ENCODE measurements at places on chromosomes 11 and 22. TPM values are rescaled to one million over a fixed set of nuclear protein-coding genes. Genes with fewer than 3 reads are reported as not detected.

- DNase-seq, result no peak
Observed at GRCh38 chr11:132977241-132977640, 555.1 kb downstream of the OPCML start.

DNA sequence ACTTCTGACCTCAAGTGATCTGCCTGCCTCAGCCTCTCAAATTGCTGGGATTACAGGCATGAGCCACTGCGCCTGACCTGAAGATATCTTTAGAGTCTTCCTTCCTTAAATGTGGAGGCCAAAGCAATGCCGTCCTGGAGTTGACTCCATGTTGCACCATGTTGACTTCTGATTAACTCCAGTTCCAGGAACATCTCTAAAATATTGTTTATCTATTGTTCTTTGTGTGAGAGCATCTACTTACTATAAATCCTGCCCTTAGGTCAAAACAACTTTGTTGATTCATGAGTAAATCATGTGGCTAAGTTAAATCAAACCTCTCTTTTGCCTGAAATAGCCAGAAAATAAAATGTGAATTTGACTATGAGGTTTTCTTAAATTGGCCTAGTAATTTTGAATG, 56.6 kb upstream of the CAPRIN1 start:
- peak; percentile 35 for DNase-seq

Gene OR56A1
- total RNA-seq, result not detected

DNA sequence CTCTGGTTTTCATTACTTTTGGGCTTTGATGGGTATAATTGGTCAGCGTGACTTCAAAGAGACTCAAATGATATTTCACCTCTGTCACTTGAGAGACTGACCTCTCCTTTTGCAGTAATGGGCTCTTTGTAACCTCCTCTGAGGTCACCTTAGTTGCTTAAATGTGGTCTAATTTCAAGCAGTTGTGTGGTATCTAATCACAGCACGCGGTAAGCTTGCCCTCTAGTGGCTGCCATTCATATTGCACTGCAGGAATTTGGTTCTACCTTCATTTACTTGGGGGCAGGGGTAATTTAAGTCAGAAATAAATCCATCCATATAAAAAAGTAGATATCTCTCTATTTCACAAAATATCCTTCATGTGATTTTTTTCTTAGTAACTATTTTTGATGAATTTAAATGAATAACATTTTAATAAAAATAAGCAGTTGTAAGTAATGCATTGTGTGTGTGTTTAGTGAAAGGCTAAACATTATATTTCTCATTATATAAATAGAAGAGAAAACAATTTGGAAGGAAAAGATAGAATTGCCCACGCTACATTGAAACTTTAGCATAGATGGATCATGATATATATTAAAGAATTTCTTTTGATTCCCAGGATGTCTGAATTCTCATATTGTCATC, 55.0 kb upstream of the ANO3 start:
- peak; percentile 78 for DNase-seq

Gene CHRM1
- 0.16 TPM for total RNA-seq

GRCh38 chr22:39818094-39818493, 75.5 kb downstream of the ENTHD1 start:
- peak; percentile 19 for DNase-seq

Gene FBLN1
- total RNA-seq, result 10.1 TPM

- DNase-seq, result peak; percentile 71
Observed at GRCh38 chr11:20337526-20338154, 25.9 kb upstream of the HTATIP2 start.

Gene TPCN2
- total RNA-seq, result 28.7 TPM

DNA sequence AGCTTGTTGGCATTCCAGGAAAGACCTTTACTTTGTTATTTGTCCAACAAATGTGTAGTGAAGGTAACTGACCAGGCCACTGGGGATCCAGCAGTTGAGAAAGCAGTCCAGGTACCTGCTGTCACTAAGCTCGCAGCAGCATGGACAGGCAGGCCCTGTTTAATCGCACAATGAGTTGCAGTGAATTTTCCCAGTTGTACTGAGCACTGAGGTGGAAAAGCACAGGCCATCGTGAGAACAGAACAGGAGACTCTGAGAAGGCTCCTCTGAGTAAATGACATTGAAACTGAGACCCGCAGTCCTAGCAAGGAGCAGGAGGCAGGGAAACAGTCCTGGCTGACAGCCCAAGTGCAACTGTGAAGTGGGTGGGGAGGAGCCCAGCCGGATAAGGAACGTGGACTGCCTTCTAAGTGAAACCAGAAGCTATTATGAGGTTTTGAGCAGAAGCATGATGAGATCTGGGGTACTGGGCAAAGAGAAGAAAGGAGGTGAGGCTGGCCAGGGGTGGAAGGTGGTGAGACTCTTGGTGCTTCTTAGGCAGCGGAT, 39.8 kb upstream of the CDON start:
- no peak for DNase-seq

- peak; percentile 72 for DNase-seq
Observed at GRCh38 chr22:50306753-50307749, at the start of gene PLXNB2. TSS of gene PLXNB2 (minus strand) at chr22:50307646. CDS start at chr22:50290584, 17,062 bp downstream.

GRCh38 chr22:21713428-21714058, 22.1 kb downstream of the YPEL1 start:
- DNase-seq, result no peak

- DNase-seq, result no peak
Observed at GRCh38 chr11:119229741-119230140, 23.6 kb downstream of the CBL start.

DNA sequence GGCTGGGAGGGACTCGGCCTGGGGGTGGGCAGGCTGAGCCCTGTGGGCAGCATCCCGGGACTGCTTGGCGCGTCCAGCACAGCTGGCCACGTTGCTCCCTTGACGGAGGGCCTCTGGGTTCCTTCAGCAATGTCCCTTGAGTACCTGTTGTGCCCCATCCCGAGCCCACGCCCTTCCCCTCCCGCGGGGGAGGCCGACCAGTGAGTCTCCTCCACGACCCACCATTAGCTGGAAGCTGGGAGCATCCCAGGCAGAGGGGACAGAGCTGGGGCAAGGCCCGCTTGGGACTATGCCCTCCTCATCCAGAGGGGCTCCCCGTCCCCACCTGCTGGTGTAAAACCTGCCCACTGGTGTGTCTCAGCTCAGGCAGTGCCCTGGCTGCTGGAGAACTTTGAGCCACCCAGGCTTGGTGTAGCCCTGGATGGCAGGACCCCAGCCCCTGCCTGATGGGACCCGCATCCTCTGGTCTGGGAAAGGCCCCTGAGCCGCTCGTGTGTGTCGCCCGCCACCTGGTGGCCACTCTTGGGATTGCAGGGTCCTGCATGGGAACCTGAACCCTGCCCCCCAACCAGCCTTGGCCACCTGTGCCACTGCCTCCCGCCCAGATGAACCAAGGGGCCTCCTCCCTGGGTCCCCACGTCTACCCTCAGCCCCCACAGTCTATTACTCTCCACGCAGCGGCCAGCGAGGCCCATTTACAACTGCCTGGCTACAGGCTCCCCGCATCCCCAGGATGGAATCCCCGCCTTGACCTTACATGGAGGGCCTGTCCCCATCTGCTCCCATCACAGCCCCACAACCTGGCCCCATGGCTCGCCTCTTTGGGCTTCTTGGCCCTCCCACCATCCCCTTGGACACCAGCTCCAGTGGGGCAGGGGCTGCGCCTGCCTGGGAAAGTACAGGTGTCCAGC, 16.6 kb upstream of the ARHGAP8 start:
- peak; percentile 69 for DNase-seq

- DNase-seq, result no peak
Observed at GRCh38 chr11:32839308-32839707, 9.6 kb downstream of the PRRG4 start.

DNA sequence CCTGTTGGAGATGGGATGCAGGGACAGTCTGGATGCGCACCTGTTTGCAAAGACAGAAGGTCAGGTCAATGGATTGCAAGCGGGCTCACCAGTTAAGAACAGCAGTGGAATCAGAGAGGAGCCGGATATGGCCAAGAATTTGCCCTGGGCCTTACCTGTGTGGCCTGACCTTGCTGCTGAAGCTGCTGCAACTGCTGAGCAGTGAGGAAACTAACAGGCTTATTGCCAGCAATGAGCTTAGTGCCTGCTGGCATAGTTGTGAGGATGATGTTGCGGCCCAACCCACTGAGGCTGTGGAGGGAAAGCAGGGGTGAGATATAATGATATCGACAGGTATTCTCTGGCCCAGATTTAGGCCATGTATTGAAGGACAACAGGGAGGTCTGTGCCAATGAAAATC, 30.6 kb downstream of the NFRKB start:
- no peak for DNase-seq

DNA sequence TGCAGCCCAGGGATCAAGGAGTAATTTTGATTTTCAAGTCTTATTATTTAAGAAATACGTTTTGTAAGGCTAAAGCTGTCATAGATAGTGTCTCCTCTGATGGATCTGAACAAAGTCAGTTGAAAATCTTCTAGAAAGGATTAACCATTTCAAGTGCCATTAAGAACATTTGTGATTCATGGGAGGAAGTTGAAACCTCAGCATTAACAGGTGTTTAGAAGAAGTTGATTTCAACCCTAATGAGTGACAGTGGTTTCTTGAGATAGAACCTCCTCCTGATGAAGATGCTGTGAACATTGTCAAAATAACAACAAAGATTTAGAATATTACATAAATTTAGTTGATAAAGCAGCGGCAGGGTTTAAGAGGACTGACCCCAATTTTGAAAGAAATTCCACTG, 61.7 kb downstream of the PRR5L start:
- no peak for DNase-seq

Gene APOL1
- total RNA-seq, result 1.5 TPM

Gene OR52I2
- not detected for total RNA-seq

DNA sequence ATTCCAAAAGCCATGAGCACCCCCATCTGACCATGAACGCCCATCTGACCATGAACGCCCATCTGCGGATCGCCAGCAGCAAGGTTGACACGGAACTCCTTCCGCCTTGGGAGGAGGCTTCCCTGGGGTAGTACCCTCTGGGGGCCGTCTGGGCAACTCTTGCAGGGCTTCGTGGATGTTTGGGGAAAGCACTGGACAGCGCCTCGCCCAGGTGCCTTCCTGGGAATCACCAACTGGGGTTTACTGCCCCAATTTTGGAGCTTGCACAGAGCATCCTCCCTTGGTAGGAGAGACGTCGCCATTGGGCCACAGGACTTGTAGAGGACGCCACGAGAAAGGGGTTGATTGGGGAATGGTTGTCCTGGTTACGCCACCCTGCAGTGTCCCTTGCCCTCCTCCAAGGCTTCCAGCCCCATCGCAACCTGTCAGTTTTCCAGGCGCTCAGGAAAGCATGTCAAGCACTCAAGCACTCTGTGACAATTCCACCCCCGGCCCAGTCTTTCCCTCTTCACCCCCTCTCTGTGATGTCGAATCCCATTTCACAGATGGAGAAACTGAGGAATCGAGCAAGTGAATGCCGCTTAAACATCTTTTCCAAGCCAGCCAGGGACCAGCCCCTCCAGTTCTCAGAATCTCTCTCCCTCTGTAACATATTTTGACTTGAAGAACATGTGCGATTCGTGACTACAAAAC, 914 bp upstream of the PRDM11 start:
- DNase-seq, result no peak

DNA sequence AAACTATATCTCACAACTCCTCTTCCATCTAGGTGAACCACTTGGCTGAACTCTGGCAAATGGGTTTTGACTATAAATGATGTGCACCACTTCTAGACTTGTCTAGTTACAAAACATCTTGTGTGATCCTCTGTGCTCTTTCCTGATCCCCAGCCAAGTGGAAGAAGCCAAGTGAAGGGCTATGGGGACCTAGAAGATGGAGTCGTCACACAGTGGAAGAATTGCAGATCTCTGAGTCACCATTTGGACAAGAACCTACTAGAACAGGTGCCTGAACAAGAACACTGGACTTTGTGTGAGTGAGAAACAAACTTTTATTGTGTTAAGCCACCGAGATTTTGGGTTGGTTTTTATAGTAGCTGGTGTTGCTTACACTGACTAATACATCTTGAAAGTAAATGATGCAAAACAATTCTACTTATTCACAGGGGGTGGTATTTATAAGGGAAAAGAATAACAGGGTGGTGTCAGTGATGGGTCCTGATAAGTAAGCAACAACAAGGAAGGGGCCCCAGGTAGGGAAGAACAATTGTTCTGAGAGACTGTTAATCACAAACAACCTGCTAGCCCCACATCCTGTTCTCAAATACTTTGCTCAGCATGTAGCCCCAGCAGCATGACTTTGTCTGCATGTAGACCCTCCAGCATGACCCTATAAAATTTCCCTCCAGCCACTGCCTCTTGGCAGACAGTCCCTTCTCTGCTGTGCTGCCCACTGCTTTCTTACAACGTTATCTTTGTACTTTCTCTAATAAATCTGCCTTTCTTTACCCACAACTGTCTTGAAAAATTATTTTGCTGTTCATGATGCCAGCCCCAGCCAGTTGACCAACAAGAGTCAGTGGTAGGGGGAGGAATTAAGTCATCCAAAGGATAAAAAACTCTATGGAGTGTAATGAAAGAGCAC, 280.7 kb upstream of the PLET1 start:
- DNase-seq, result no peak

DNA sequence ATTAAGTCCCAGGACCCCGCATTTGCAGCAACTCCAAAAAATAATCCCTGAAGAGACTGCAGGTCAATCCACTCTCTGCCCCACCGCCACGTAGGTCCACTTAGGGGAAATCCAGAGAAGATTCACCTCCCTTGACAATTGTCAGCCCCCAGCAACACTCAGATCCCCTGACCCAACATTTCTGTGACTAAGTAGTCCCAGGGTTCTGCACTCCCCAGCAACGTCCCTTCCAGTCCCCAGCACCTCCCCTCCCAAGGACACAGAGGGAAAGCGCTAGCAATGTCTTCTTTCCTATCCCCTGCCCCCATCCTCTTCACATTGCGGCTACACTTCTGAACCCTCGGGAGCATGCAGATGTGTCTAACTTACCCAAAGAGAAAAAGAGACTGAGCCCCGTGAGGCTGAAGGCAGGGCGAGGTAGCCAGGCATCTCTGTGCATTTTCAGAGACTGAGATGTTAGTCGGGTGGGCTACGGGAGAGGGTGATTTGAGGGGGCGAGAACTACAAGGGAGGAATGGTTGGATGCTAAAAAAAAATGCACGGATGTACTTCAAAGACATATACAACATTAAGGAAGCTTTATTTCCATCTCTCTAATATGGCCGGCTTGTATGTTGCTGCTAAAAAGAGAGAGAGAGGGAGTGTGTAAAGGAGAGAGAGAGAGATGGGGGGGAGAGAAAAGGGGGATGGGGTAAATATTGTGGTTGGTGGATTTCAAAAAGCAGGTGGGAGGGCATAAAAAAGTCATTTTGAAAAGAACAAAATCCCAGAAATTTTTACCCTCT, at the start of gene SCN2B:
Gene SCN2B (minus strand): TSS at position 647 of the 785 bp plus-strand sequence. CDS start 208 bp downstream, at position 439.
- no peak for DNase-seq

DNA sequence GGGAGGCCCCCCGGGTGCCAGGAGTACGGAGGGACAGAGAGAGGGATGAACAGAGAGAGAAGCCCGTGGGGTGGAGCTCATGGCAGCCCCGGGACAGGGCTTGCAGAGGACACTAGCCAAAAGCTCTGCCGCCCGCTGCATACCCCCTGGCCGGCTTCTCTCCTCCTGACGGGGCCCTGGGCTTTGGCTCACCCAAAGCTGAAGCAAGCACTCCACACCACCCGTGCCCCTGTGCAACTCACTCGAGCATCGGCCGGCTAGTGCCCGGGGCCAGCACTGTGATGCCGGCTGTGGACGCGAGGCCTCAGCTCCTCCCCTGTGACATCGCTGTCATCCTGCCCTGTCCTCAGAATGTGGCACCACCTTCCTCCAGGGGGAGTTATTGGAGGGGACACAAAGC, 429.6 kb downstream of the BRD1 start:
- no peak for DNase-seq

GRCh38 chr11:76617553-76618265, 52.8 kb downstream of the LRRC32 start:
- no peak for DNase-seq
